ENCODE measurements at places on chromosomes 16 and 17. TPM values are rescaled to one million over a fixed set of nuclear protein-coding genes. Genes with fewer than 3 reads are reported as not detected.

DNA sequence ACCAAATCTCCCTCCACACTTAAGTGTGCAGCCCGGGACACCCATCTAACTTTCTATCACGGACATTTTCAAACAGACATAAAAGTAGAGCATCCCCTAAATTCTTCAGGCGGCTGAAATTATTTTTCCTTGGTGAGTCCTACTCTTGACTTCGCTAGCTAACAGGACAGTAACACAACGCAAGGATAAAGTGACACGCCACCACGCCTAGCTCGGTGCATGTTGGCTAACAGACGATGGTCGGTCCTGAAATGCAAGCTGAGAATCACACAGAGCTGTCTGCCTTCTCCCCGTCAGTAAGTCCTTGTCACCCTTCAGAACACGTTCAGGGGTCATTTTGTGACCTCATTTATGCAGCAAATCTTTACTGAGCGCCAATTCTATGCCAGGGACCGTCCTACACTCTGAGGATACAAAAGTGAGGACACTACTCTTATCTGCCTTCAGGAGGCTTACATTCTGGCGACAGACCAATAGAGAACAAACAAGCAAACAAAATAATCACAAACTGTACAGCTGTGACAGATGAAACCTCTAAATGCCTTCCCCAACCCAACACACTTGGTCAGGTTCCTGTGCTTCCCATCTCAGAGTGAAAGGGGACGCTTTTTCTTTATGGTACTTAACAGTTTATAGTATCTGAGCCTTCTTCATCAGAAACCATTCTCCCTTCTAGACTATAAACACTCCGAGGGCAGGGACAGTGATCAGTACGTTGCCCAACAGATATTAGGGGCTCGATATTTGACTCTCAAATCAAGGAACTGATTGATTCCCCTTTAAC, 1.3 kb downstream of the NTAN1 start:
- no peak for DNase-seq

Gene ZNF205
- 9.3 TPM for total RNA-seq

- no peak for DNase-seq
Observed at GRCh38 chr17:10755592-10756127, 25.8 kb upstream of the TMEM220 start.

Gene RPUSD1
- total RNA-seq, result 21.0 TPM

DNA sequence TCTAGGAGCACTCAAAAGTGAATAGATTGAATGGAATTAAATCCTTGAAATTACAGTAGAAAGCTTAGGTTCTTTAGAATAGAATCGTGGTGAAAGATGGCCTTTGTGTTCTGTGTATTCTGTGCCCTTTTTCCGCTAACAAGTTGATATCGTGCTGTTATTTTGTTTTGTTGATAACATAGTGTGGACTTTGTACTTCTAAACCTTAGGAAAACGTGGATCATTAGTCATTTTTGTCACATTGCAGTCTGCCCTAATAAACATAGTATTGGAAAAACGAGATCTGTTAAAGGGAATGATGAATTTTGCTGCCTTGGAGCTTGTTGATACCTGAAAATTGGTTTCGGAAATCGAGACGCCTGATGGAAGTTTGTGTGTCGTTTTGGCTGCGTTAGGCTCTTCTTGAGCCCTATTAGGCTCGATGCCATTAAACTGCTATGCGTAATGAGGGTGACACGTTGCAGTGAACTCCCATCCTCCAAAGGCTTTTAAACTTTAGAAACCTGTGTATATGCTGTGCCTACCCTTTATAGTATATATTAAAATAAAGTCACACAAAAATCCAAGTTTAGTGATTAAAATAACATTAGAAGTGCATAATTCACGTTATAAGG, 145.7 kb downstream of the PRKCA start:
- DNase-seq, result no peak

Gene DOC2B
- not detected for total RNA-seq

DNA sequence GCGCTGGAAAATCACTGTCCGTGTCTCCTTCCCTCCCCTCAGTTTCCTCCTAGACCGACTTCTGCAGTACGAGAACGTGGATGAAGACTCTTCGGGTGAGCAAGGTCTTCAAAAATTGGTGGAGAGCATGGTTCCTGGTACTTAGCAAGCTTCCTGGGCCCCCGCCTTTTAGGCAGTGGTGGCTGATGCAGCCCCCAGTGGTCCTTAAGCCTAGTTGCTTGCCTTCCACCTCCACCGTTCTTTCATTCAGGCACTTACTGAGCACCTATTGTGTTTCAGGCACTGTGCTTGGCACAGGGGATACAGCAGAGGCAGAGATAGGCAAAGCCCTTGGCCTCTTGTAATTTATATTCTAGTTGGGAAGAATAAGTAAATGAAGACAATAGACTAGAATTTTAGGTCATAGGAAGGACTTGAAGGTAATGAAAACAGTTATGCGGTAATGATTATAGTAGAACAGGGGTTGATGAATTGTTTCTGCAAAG, 767 bp downstream of the INO80E start:
- no peak for DNase-seq

DNA sequence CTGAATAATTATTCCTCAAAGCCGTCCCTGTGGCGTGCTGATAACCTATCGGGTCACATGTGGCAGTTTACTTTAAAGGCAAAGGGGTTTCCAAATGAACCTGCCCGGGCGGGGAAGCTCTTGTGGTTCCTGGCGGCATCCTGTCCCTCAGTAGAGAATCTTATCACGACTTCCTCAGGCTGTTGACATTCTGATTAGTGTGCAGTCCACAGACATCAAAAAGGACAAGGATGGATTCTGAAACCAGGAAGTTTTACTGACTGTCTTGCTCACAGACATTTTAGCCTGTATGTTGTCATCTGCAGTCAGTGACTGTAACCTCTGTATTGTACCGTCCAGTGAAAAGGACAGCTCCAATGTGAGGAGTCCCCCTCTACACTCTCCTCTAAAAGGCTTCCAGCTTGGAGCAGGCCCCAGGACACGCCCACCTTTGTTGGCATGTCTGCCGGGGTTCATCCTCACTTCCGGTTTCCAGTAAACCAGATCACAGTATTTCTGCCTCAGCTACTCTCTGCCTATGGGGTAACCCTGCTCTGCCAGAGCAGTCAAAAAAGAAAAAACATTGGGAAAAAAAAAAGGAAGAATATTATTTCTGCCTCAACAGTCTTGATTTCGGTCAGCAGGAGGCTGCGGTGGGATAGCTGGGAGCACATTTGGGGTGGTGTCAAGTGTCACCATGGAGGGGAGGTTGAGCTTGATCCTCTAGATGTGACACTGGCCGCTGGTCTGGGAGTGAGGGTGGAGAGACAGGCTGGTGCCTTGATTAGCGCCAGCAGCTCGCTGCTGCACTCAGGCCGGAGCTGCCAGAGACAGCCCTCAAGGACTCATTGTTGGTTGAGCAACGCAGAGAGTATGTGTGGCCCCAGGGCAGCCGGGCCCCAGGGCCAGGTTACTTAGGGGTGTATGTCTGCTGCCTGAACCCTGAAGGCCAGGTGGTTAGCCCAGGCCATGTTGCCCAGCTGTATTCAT, 89.0 kb upstream of the DNAH17 start:
- no peak for DNase-seq

DNA sequence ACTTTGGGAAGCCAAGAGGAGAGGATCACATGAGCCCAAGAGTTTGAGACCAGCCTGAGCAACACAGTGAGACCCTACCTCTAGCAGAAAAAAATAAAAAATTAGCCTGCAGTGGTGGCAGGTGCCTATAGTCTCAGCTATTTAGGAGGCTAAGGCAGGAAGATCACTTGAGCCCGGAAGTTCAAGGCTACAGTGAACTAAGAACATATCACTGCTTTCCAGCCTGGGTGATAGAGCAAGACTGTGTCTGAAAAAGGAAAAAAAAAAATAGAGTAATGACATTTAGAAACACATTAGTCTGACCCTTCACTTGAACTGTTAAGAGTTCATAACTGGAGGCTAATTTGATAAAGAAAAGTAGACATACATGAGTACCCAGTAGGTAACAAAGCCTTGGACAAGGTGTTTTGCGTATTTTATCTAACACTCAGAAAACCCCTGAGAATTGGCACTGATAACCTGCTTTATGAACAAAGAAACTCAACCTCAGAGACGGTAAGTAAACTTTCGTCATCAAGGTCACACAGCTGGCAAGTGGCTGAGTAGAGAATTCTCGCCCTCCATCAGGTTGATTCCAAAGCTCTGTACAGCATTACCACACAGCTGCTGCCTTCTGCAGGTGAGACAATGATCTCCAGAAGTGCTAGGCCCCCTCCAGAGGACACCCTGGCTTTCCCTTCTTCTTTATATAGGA, 101.1 kb downstream of the SMG6 start:
- no peak for DNase-seq

DNA sequence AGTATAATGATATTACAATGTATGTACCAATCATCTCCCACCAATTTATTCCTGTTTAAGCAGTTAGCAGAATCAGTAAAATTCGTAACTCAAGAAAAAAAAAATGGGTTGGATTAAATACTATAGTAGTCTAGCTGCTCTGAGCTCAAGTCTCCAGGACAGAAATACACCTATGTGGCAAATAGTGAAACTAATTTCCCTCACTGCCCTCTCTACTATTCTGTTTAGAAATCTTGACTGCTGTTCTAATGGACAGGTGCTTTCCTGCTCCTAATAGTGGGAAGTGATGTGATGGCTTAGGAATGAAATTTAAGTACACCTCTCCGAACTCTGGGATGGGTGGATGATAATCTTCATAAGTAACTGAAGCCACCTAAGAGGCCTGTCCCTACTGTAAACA, 175.7 kb downstream of the KCNJ2 start:
- no peak for DNase-seq

Gene FBXW10
- not detected for total RNA-seq

Gene GDPD3
- 0.29 TPM for total RNA-seq

DNA sequence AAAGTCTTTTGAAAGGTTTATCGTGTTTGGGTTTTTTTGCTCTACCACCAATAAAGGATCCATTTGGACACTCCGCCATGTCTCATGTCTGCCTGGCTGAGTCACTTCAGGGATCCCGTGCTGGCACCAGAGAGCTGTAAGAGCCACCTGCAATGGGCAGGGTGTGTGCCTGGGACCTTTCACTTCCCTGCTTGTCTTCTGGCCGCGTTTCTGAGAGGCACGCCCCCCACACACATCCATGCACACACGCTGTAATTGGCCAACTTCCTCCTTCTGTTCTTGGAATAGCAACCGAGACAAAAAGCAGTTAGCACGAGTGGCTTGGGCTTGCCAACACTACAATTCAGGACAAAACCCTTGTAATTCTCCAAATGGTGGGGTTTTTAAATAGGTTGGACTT, 9.8 kb upstream of the SOST start:
- DNase-seq, result no peak

Gene CTRB1
- not detected for total RNA-seq

All from RPMI7951 (cell line).